ENCODE measurements at places on chromosomes 16 and 17.

- no peak for DNase-seq
Observed at GRCh38 chr17:4858068-4858881, 25.1 kb downstream of the MINK1 start.

DNA sequence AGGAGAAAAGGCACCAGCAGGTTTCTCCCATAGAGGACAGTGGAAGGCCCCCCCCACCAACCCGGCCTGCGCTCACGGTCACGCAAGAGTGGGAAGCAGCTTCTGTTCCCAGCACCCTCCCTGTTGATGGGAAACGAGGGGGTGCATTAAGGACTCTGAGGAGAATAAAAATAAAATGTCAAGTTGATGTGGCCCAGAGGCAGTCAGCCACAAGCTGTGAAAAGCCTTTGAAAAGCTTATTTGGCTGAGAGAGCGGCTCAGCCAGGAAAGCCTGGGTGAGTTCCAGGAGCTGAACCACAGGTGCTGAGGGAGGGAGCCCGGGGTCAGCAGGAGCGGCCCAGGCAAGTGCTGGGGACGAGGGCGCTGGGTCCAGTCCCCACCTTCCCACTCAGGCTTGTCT lies 26.9 kb upstream of the SPATA32 start:
- no peak for DNase-seq

GRCh38 chr16:30355954-30356308 lies 823 bp upstream of the CD2BP2 start:
- no peak for DNase-seq

DNA sequence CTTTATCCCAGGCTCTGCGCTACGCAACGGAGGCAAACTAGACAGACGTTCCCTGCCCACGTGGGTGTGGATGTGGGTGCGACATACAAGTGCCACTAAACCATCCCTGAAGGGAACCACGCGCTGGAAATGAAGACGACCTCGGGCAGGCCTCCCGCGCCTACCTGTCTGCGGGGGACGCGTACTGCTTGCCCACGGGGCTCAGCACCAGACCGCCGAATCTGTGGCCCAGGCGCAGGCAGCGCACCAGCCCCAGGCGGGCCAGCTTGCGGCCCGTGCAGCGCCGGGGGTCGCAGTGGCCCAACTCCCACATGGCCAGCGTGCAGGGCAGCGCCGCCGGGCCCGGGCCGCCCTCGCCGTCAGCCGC lies 480 bp downstream of the TSR3 start:
- no peak for DNase-seq

GRCh38 chr17:63629627-63630026 lies 7.4 kb downstream of the MAP3K3 start:
- no peak for DNase-seq

DNA sequence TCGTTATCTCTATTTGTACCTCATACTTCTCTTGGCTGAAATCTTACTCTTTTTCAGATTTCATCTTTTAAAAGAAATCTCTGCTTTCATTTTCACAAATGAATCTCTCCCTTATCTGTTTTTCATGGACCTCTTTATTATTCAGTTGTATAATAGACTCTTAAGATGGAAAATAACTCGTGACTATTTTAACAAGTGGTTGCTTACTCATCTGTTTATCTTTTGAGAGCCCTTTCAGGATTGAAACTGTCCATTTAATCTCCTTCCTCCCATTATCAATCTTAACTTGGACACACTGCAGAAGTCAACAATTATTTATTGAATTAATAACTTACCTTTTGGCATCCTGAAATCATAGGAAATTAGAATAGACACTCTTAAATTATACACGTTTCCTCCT lies 68.8 kb downstream of the ABCA8 start:
- no peak for DNase-seq

GRCh38 chr16:27053996-27054395 lies 12.7 kb upstream of the C16orf82 start:
- no peak for DNase-seq
